ENCODE measurements at places on chromosomes 4 and X.

DNA sequence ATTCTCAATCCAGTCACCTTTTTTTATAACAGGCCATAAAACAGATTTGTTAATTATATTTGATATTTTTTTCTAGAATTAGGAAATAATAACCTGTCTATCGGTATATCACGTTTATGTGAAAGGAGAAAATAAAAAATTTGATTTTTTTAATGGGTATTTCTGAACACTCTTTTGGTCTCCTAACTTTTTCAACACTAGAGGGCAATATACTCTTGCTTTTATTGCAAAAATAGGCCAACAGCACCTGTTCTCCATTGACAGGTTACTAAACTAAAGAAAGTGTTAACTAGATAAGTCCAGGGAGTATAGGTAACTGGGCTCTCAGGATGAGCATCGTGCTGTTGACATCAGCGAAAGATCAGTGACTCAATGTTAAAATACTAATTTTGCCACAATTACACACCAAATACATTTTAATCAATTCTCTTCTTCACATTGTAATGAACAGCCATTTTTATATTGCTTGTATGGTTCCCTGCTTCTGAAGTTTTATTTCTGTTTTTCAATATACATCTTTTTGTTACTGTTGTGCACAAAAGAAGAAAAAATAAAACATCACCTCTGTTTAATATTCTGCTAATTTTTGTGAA, 22.8 kb downstream of the NDST4 start:
- no peak for DNase-seq

DNA sequence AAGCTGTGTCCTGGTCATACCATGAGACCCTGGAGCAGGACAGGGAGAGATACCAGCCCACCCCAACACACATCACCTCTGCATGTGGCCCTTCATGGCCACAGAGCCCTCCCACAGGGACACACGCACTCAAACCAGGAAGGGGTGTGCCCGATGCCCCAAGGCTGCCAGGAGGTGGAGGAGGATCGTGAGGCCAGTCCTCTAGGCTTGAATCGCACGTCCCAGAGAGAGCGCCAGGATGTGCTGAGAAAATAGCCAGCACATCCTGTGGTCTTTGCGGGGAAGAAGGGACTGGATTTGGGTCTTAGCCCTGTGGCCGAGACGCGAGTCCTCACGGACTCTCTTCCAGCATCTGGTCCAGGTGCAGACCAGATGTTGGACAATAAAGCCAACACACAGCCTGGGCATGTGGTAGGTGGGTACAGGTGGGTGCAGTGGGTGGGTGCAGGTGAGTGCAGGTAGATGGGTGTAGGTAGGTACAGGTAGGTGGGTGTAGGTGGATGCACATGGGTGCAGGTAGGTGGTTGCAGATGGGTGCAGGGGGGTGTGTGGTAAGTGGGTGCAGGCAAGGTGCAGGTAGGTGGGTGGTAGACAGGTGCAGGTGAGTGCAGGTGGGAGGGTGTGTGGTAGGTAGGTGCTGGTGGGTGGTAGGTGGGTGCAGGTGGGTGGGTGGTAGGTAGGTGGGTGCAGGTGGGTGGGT, 94.3 kb upstream of the AFAP1 start:
- DNase-seq: no peak

DNA sequence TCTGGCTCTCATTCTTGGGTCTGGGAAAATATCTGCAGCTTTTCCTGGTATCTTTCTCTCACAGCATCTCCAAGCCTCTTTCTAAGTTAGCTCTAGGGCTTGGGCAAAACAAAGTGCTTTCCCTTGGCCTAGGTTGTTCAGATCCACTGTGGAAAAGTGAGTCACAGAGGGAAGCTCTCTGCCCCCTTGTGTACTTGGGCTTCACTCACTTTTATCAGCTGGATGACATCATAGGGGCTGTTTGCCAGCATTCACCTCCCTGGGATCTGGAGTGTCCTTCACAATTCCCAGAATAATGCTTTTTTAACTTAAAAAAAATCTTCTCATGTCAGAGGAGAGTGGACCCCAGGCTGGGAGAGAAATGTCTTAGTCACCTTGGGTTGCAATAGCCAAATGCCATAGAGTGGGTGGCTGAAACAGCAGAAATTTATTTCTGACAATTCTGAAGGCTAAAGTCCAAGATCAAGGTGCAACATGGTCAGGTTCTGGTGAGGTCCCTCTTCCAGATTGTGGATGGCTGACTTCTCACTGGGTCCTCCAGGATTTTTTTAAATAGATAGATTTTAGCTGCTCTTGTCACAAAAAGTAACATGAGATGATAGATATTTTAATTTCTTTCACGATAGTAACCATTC, 247.8 kb downstream of the SH2D1A start:
- DNase-seq: no peak

GRCh38 chr4:40915318-40916217, 165.8 kb downstream of the NSUN7 start:
- DNase-seq: no peak

- no peak for DNase-seq
Measured at GRCh38 chrX:67538383-67538782, 5.4 kb upstream of the AR start.

- DNase-seq: no peak
Measured at GRCh38 chrX:154056770-154057241, 37.1 kb upstream of the IRAK1 start.

Measured in activated naive CD4-positive, alpha-beta T cell (primary cell).